ENCODE measurements at places on chromosomes 11 and 22.

- peak; percentile 62 for DNase-seq
Observed at GRCh38 chr11:86068138-86068871, 579 bp downstream of the PICALM start.

DNA sequence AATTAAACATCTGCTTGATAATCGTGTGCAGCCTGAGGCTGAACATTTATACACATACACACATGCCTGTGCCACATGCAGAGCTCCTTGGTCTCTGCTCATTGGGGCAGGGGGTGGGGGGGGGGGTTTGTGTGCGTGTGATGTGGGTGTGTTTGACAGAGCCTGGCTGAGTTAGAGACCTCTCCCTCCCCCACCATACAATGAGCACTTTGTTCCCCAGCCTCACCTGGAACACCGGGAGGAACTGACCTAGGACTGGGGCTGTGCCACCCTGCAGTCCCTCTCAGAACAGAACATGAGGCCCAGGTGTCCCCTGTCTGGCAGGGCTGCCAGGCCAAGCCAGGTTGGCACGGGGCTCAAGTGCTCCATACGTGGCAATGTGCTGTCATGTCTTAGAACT lies 96.6 kb downstream of the TP53I11 start:
- no peak for DNase-seq

- DNase-seq: no peak
Observed at GRCh38 chr11:79352349-79352703, 88.5 kb downstream of the TENM4 start.

- DNase-seq: no peak
Observed at GRCh38 chr22:37244922-37245722, 1.1 kb upstream of the RAC2 start.

- DNase-seq: no peak
Observed at GRCh38 chr11:19389787-19390303, 149.1 kb upstream of the E2F8 start.

DNA sequence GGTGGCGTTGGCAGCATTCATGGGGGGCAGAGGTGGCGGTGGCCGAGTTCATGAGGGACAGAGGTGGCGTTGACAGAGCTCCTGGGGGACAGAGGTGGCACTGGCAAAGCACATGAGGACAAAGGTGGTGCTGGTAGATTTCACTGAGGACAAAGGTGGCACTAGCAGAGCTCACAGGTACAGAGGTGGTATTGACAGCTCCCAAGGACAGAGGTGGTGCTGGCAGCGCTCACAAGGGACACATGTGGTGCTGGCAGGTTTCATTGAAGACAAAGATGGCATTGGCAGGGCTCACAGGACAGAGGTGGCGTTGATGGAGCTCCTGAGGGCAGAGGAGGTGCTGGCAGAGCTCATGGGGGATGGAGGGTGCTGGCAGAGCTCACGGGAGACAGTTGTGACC lies 425.4 kb downstream of the CTTN start:
- no peak for DNase-seq

- no peak for DNase-seq
Observed at GRCh38 chr11:29187215-29187614, 829.6 kb downstream of the KCNA4 start.

GRCh38 chr22:31056986-31057599 lies 24.0 kb upstream of the SMTN start:
- DNase-seq: no peak

GRCh38 chr22:41976070-41976901 lies 7.0 kb downstream of the SEPTIN3 start:
- peak; percentile 68 for DNase-seq

DNA sequence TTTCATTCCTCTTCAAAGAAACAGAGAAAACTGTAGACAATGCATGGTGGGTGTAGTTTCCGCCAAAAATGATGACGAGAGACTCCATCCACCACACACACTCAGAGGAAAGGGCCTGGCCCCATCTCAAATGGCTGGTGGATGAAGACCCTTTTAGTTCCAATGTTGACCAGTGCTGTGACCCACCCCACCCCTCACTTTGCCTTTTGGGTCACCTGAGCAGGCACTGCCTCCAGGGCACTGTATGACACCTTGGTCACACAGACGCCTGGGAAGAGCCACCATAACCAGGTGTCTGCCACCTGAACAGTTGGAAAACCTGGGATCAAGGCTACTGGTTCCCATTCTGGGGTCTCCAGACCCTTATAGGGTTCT lies 121.3 kb downstream of the MPPED1 start:
- DNase-seq: no peak

GRCh38 chr22:27959335-27960090 lies 40.5 kb upstream of the PITPNB start:
- DNase-seq: no peak

GRCh38 chr11:7597620-7598019 lies 75.7 kb downstream of the CYB5R2 start:
- no peak for DNase-seq

DNA sequence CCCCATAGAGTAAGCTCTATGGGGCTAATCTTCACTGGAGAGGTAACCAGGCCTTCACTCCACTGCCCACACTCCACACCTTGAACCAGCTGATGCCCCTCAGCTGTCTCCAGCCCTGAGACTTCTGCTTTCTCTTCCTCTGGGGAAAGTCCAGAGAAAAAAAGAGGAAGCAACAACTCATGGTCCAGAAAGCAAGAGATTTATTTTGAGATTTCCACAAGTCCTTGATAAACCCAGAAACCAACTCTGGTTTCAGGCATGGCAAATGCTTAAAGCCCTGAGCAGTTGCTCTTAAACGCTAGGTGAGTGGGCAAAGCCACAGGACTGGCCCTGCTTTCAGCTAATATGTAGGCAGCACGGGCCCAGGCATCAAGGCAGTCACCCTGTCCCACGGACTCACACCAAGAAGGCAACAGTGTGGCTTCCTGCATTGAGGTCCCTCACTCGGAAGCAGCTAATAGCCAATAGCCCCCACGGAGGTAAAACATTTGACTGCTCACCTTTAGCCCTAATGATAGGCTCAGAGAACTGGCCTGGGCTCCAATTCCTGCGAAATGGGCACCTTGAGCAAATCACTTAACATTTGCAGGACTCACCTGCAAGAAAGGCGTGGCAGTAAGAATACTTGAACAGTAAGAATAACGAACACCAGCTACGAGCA lies 4.3 kb downstream of the CYB561A3 start:
- DNase-seq: no peak

- DNase-seq: no peak
Observed at GRCh38 chr22:36135306-36135980, 25.1 kb downstream of the APOL3 start.

- no peak for DNase-seq
Observed at GRCh38 chr11:84905411-84905810, 721.7 kb downstream of the DLG2 start.

- DNase-seq: no peak
Observed at GRCh38 chr11:78820741-78821140, 246.1 kb upstream of the NARS2 start.

DNA sequence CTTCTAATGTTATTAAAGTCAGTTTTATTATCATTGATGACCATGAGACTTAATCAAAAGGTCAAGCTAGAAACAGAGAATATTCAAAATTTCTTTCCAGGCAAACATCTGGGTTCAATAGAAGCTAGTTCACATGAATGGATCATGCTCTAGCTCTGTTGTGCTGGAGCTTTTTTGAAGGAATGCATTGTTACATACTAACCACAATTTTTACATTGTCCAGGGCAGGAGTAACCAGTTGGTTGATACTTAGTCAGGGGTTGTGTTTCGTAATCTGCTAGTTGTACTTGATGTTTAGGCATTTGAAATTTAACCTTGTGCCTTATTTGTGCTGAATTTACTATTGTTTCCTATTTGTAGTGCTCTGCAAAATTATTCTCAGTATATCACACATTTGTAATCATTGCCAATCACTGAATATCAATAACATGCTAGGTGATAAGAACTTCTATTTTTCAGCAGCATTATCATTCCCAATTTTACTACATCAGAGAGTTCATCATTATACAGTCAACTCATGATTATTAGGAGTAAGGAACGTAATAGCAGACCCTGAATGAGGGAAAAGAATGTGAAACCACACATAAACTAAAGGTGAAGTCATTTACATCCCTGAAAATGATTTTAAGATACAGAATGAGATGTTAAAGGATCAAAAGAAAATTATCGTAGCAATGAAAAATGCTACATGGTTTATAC lies 23.2 kb downstream of the NF2 start:
- no peak for DNase-seq

DNA sequence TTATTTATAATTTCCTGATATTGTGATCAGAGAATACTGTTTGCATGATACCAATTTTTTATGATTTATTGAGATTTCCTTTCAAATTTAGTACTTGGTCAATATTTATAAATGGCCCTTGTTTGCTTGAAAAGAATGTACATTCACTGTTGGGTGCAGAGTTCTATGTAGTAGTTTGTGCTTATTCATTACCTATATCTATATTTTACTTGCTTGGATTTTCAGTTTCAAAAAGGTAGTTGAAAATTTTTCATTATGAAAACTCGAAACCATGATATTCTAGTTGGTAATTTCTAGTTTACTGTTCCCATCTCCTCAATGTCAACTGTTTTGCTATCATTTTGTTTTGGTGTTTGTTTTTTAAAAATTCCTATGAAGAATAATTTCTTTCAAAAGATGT lies 155.7 kb downstream of the AASDHPPT start:
- DNase-seq: no peak

DNA sequence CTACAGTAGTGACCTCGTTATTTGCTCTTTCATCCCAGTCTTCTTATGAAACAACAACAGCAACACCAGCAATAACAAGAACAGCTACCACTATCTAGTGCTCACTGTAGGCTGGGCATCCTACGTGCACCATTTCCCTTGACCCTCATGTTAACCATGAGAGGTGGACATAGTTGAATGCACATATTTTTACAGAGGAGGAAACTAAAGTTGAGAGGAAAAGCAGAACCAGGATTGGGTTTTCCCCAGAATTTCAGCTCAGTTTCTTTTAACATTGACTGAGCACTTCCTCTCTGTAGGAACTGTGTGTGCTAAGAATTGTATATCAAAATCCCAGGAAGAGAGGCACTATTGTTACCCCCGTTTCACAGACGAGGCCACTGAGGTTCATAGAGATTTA lies 39.4 kb upstream of the TSPAN18 start:
- no peak for DNase-seq

DNA sequence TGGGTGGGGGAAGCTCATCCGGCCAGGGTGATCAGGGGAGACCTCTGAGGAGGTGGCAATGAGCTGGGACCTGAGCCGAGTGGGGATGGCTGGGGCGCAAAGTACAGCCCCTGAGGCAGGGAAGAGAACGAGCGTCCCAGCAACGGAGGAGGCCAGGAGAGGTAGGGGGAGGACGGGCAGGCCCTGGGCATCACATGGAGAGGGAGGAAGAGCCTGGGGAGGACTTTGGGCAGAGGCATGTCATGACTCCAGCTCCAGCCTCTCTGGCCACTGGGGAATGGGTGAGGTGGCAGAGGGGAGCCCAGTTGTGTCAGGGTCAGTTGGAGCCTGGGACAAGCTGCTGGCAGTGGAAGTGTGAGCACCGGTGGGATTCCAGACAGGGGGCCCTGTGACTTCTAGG lies 11.5 kb downstream of the PMM1 start:
- DNase-seq: no peak

DNA sequence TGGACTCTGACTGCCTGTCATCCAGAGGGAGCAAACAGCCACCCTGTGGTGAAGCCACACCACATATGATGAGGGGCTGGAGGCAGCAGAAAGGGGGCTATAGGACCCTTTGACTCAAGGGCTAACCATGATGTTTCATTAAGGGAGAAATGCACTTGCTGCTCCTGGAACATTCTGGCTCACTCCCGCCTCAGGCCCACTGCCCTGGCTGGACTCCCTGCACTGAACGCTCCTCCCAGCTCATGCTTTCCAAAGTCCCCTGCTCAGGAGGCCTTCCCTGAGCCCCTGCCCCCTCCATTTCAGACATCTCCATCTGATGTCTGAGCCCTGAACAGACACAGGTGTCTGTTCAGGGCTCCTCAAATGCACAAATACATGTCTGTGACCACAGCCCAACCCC lies 69.1 kb downstream of the CDKN1C start:
- DNase-seq: no peak

GRCh38 chr11:75862437-75862836 lies 47.4 kb downstream of the UVRAG start:
- DNase-seq: no peak

- no peak for DNase-seq
Observed at GRCh38 chr11:126115816-126116331, 53.2 kb upstream of the CDON start.

GRCh38 chr22:47128622-47129215 lies 366.3 kb downstream of the TBC1D22A start:
- DNase-seq: no peak

- no peak for DNase-seq
Observed at GRCh38 chr11:116420030-116420429, 352.8 kb downstream of the BUD13 start.

GRCh38 chr11:28476864-28477263 lies 368.7 kb downstream of the METTL15 start:
- DNase-seq: no peak

DNA sequence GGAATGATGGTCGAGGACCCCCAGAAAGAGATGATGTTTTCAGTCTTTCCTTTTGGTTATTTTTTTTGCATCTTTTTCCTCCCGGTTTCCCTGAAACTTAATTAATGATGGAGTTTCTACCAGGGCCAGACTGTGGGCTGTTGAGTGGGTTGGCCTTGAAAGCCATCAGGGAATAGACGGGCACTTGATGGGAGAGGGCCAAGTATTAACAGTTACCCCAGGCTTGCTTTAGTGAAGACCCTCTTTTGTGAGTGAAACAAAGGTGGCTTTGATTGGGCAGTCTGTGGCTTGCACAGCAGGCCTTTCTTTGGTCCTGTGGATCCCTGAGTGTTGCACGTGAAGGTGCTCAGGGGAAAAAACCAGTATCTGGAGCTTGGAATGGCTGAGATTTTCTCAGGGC lies 56.9 kb downstream of the AMOTL1 start:
- DNase-seq: no peak

- DNase-seq: no peak
Observed at GRCh38 chr11:45919806-45920530, 2.3 kb upstream of the PEX16 start.

- no peak for DNase-seq
Observed at GRCh38 chr11:109112821-109113280, 309.1 kb upstream of the C11orf87 start.

- no peak for DNase-seq
Observed at GRCh38 chr11:31636983-31637382, 127.4 kb downstream of the ELP4 start.

GRCh38 chr11:103070142-103070541 lies 21.8 kb downstream of the DCUN1D5 start:
- DNase-seq: no peak

DNA sequence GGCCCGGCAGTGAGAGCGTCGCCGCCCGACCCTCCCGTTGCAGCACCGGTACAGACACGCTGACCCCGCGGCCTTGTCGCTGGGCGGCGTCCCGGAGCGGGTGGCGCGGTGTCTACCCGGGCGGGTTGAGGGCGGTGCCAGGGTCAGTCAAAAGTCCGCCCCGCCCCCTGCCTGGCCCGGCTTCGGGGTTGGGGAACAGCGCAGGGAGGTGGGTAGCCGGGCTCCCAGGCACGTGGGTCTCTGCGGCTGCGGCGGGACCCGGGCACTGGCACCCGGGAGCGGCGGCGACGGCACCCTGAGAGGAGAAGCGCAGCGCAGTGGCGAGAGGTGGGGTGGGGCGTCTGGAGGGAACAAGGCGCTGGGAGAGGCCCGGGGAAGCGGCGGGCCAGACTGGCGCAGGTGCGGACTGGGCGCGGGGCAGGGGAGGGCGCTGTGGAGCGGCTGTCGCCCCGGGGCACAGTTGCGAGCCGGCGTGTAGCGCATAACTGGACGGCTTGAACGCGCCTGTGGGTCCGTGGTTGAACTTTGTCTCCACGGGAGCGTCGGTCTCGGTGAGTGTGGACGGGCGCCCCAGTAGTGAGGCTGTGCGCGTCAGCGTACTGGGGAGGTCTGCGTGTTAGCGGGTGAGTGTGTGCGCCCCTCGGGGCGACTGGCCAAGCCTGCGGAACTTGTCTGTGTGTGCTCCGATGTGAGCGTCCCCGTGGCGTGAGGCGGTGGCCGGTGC lies at the start of gene P2RY2:
Gene P2RY2, plus strand, starts transcription at position 176 of the 724 bp plus-strand sequence. CDS start 15,879 bp downstream, outside the sequence.
- no peak for DNase-seq

Measured in substantia nigra (tissue), 51 donors.